ENCODE measurements at places on chromosomes 2 and 18.

DNA sequence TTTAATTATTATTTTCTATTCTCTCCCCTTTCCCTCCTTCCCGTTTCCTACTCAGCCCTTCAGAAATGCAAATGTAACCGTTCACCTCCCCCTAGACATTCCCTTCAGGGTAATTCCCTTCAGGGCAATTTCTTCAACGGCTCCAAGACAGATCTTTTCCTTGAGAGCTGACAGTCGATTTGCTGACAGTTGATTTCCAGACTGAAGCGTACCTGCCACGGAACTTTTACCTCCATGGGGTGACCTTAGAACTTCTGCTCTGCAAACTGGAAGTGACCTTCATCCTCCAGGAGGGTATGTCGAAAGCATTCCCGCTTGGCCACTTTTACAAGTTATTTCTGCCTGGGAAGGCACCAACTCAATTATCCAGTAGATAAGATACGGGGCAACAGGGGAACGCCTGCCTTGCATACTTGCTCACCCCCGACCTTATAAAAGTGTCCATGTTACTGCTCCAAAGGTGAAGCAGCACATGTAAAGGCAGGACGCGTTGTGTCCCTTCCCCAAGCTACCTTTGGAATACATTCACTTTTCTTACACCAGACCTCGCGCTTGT is 18.5 kb downstream of the B3GNT7 start:
- no peak for DNase-seq

- DNase-seq, result no peak
Measured at GRCh38 chr18:44437603-44438002, 243.1 kb upstream of the SETBP1 start.

GRCh38 chr2:231688719-231689118 is 19.6 kb upstream of the PTMA start:
- no peak for DNase-seq

DNA sequence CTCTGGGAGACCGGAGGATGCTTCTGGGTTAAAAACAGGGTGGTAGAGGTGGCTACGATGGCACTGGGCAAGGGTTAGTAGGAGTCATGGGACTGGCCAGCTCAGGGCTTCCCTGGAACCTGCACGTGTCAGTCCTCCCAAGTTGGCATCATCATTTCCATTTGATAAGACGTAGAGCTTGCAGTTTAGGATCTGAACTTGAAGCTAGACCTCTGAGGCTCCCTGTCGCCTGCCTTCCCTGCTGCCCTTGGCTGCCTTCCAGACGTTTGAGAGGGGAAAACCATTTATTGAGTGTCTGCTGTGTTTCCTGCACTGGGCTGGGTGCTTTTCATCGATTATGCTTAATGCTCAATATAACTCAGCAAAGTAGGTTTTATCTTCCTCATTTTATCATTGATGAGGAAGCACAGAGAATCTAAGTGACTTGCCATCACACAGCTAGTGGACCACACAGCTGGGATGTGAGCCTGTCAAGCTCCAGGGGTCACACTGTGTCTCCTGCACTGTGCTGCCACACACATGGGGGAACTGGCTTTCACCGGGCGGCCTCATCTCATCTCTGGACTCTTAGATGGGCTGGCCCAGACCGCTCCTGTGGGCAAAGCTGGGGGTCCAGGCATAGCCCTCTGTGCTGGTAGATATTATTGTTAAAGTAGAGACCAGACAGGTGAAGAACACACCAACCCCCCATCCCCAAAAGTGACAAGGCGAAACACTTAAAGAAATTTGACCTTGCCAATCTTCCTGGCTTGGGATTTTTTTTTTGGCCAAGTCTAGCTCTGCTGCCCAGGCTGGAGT is 7.8 kb downstream of the NT5DC4 start:
- no peak for DNase-seq

GRCh38 chr18:63539904-63540510 is 2.2 kb upstream of the SERPINB12 start:
- no peak for DNase-seq

GRCh38 chr2:8550481-8550880 is 131.4 kb upstream of the ID2 start:
- no peak for DNase-seq

DNA sequence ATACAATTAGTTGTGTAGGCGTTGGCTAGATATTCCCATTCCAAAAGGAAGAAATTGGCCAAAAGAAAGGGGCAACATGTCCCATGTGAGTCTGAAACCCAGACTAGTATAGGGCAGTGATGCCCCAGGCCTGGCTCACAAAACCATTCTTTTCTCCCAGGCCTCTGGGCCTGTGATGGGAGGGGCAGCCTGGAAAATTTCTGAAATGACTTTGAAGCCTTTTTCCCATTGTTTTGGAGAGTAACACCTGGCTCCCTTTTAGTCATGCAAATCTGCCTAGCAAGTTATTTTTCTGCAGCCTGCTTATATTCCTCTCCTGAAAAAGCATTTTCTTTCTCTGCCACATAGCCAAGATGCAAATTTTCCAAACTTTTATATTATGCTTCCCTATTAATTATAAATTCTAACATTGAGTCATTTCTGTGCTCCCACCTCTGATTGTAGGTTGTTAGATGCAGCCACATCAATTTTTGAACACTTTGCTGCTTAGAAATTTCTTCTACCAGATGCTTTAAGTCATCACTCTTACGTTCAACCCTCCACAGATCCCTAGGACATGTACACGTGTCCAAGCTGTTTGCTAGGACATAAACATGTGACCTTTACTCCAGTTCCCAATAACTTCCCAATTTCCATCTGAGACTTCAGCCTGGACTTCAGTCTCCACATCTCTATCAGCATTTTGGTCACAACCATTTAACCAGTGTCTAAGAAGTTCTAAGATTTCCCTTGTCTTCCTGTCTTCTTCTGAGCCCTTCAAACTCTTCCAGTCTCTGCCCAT is 76.1 kb upstream of the MC4R start:
- DNase-seq, result no peak

DNA sequence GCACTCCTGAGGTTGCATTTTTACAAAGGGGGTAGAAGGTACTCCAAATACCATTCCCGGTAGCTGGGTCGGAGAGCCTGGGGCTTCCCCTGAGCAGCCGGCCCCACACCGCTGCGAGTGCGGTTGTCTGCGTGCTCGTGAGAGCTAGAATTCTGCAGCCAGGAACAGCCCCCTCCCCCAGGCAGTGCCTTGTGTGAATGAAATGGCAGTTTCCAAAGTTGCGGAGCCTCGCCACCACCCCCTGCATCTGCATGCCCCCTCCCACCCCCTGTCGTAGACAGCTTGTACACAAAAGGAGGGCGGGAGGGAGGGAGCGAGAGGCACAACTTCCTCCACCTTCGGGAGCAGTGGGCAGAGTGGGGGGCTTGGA is 1.1 kb downstream of the MYCN start:
- DNase-seq, result no peak

- no peak for DNase-seq
Measured at GRCh38 chr2:54613386-54613785, 110.1 kb upstream of the EML6 start.

- DNase-seq, result no peak
Measured at GRCh38 chr2:8570637-8571036, 111.2 kb upstream of the ID2 start.

DNA sequence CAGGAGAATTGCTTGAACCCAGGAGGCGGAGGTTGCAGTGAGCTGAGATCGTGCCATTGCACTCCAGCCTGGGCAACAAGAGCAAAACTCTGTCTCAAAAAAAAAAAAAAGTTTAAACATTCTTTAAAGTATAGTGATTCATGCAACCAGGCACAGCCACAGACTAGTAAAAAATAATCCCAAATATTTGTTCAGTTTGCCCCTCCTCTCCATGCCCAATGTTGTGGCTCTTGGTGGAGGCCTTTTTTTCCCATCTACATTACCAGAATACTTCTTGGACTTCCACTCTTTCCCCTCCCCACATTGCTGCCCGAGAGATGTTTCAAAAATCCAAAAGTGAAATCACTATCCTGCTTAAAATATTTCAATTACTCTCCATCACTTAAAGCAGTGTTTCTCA is 5.1 kb upstream of the MALT1 start:
- DNase-seq, result no peak

GRCh38 chr18:25594351-25594750 is 242.4 kb upstream of the ZNF521 start:
- DNase-seq, result no peak

GRCh38 chr18:62245699-62246098 is 58.6 kb downstream of the RELCH start:
- DNase-seq, result no peak

- DNase-seq, result no peak
Measured at GRCh38 chr2:115842306-115842705, 1399.9 kb downstream of the DPP10 start.

DNA sequence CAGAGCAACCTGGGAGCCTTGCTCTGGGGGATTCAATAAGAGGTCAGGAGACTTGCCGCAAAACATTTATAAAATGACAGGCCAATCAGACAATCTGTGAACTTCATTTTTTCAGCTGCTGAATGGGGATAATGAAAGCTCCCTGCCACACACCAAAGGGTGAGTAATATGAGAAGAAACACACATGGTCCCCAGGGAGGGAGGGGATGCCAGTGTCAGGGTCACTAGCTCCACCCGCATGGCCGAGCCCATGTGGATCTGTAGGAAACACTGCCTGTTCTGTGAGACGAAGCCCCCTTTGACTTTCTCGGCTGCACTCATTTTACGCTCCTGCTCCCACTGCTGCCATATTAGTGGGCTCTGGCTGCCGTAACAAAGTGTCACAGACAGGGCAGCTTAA is 521.0 kb upstream of the RAB6C start:
- no peak for DNase-seq

GRCh38 chr2:171201767-171202166 is 41.1 kb upstream of the TLK1 start:
- DNase-seq, result no peak

DNA sequence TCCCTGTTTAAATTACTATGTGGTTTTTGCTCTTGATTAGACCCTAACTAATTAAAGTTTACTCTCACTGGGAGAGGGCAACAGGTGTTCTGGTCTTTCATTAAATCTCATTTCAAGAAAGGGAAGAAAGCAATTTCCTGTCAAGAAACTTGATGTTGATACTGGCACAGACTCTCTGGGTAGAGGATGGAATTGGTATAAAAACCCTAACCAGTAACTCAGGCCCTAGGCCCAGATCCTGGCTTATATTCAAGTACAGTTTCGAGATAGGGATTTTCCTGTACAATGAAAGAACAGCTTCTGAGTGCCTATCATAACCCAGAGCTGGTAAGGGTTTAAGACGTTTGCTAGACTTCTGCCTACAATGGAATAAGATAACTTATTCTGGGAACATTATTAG is 61.6 kb upstream of the ACYP2 start:
- no peak for DNase-seq

DNA sequence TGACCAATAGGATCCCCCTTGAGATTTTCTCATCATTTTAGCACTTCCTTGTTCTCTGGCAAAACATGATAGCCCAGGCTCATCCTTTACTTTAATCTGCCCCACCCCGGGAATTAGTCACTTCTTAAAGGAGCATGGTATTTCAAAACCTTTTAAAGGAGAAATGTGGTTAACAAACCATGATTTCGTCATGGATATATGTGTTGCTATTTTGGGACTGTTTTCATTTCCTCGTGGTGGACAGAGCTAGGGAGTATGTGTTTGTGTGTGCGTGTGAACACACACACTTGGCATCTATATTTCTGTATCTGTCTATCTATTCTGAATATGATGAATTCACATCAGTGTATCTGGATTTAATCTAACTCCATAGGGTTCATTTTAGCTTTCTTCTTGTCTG is 128.1 kb downstream of the BIRC6 start:
- no peak for DNase-seq

DNA sequence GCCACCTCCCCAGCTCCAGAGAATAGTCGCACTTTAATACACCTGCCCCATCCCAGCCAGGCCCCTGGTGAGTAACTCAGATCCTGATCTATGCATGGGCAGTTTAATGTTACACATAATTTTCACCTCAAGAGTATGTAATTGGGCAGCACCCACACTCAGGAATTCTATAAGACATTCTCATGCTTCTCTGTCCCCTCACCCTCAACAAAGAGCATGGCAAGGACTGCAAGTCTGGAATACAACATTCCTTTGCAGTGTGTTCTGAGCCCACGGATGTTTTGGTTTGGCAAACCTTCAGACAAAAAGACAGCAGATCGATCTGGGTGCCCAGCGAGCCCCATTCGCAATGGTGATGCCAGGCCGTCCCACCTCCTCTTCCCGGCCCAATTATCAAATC is 4.9 kb upstream of the SLC14A1 start:
- DNase-seq, result no peak

DNA sequence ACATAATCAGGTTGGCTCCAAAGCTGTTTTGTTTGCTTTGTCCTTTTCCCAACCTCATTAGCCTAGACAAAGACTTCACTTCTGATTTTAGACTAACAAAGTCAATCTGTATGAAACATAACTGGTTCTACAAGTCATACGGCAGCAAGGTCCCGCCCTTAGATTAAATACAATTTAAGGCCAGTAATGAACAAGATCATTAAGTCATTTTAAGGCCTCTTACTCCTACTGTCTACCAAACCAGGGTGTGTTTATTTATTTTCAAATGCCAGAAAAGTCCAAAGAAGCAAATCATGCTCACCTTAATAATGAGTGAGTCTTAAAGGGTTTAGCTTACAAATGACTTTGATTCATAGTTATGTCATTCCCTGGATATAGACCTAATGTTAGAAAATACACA is 148.4 kb upstream of the ACVR2A start:
- DNase-seq, result no peak

DNA sequence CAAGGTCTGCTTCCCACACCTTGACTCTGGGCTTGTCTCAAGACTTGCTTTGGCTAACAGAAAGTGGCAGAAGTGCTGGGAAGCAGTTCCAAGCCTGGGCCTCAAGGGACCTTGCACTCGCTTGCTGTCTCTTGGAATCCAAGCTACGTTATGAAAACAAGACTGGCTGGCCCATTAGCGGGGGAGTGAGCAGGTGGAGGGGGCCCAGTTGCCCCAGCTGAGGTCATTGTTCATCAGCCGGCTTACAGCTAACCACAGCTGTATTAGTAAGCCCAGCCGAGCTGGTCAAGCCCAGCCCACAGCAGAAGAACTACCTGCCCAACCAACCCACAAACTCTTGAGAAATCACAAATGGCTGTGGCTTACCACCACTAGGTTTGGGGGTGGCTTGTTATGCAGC is 63.1 kb downstream of the MARCO start:
- no peak for DNase-seq

DNA sequence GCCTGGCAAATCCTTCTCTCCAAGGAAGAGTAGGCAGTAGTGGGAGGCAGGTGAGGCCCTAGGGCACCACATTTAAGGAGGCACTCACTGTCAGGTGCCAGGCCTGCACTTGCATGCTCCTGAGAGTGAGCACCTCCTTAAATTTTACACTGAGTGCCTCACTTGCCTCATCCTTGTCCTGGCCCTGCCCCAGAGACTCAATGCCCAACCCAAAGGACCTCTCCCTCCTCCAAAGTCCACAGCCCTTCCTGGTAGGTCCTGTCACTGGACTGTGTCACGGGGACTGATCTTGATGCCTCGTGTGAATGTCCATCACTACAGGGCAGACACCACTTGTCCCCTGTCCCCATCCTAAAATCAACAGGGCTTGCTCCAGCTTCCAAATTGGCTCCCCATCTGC is 235.6 kb downstream of the ZBTB7C start:
- no peak for DNase-seq

GRCh38 chr18:29007986-29008654 is 831.2 kb upstream of the CDH2 start:
- DNase-seq, result no peak

GRCh38 chr2:21123473-21124393 is at the start of gene TDRD15:
TSS of gene TDRD15 (plus strand) at chr2:21123968. CDS start at chr2:21137468, 13,500 bp downstream.
- DNase-seq, result no peak

- no peak for DNase-seq
Measured at GRCh38 chr2:16621316-16621715, 44.3 kb downstream of the CYRIA start.

Measured in activated CD8-positive, alpha-beta memory T cell treated with anti-CD3 and anti-CD28 coated beads for 1 hour (primary cell).